ENCODE measurements at places on chromosomes 1 and 21. TPM values are rescaled to one million over a fixed set of nuclear protein-coding genes. Genes with fewer than 3 reads are reported as not detected.

Gene CD1D
- total RNA-seq: not detected

Gene PRR9
- not detected for total RNA-seq

Gene CYYR1
- not detected for total RNA-seq

Gene LRRC53
- total RNA-seq: not detected

DNA sequence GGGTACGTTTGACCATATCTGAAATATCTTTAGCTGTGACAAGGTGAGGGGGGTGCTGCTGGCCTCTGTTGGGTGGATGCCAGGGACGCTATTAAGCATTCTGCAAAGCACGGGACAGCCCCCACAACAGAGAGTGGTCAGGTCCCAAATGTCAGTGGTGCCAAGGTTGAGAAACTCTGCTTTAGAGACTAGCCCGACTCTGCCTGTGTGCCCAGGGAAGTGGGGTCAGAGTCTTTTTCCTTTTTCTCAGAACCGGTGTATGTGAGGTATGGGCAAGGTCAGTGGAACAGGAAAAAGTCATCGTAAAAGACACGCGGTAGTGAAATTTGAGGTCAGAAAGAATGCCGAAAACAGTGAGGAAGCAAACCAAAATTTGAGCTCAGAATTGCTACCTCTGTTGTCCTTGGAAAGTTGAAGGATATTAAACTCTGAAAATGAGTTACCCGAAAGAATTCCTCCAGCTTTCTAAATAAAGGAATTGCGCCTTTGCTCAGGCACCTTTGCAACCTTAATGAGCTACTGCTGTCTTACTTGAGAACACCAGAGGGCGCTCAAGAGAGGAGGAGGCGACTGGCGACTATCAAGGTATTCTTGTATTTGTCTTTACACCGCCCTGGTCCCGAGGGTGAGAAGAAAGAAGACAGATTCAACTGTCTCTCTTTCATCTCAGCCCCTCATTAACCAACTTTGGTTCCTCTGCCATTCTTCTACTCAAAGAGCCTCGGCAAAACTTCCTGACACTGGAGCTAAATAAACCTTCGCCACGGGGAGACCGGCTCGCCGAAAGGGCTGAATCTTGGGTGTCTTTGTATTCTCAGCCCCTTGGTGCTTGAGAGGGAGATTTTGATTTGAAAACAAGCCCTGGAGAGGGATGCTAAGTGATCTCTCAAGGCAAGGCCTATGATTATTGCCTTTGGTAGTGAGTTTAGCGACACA is 85.4 kb upstream of the OLIG2 start:
- DNase-seq: no peak

DNA sequence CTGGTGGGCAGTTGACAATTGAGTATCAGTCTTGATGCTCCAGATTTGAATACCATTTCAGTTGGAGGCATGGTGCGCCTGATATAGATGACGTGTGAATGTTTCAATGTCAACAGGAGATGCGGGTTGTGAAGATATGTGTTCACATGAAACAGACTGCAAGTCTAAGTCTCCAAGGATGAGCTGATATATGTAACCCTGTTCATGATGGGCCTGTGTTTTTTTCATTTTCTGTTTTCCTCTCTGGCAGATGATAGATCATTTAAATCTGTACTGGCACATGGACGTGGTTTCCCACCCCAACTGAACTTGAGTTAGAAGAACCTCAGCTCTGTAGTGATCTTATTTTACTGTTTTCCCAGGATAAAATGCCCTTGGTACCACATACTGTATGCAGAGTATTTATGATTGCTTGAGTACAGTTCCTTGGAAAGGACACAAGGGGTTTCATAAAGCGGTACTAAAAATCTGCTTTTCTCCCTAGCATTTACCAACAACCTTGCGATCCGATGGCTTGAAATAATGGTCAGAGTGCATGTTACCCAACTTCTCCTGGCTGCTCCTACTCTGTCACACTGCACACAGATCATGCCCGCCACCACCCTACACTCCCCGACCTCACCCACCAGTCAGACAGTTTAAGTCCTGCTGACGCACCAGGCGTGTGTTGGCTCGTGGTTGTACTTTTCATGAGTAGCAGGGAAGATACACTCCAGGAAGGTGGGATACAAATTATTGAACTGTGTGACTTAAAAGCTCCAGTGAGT is 131.1 kb downstream of the NFIA start:
- DNase-seq: no peak

DNA sequence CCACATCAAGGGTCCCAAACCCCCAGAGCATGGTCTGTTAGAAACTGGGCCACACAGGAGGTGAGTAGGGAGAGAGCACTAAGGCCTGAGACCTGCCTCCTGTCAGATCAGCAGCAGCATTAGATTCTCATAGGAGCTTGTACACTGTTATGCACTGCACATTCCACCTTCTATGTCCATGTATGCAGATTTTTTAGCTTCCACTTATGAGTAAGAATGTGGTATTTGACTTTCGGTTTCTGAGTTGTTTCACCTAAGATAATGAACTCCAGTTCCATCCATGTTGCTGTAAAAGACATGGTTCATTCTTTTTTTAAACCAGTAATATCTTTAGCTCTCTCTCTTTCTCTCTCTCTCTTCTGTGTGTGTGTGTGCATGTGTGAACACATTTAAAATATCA is 663 bp upstream of the GBP6 start:
- DNase-seq: no peak

DNA sequence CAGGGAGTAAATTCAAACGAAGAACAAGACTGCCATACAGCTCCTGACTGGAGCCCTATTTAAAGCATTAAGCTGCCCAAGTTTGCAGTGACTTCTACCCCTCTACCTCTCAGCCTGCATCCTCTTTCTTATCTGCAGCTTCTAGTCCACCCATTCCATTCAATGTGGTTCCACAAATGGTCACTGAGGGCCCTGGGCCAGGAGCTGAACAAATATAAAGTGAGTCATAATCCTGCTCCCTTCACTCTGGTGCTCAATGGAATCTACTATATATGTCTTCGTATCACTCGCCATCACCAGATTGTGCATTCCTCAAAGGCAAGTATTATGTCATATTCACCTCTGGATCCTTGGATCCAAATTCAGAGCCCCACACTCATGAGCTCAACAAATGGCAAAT is 398.7 kb downstream of the BRINP2 start:
- no peak for DNase-seq

- DNase-seq: no peak
Measured at GRCh38 chr1:60059468-60059867, 14.1 kb downstream of the C1orf87 start.
